ENCODE measurements at places on chromosomes 1 and 21. TPM values are rescaled to one million over a fixed set of nuclear protein-coding genes. Genes with fewer than 3 reads are reported as not detected.
A peak's percentile ranks its signal among the peaks of the same experiment; 100 is the strongest.

DNA sequence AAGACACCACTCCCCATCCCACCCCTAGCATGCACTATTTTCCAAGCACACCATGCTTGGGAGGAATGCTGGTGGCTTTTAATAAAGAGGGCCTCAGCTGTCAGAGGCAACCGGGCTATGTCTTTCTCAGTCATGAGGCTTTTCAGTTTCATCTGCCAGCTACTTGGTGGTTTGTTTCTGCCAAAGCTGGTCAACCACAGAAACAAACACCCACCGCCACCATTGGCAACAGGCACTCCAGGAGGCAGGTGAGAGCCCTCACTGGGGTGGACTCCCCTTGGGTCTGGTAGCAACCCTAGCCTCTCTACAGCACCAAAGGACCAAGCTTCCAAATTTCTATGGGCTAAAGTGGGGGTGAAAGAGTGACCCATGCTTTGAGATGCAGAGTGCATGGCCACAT is 54.3 kb upstream of the CD1D start:
- no peaks in the 10 kb centered on the region for H3K4me1 ChIP-seq
- peaks cover 16% of the 10 kb centered on the region for H3K27me3 ChIP-seq
- DNase-seq: no peak
- H3K27ac ChIP-seq: no peak overlapping the region
- no peak overlapping the region for H3K4me3 ChIP-seq

- H3K27ac ChIP-seq: no peak overlapping the region
- H3K4me1 ChIP-seq: peaks cover 5% of the 10 kb centered on the region
- no peaks in the 10 kb centered on the region for H3K27me3 ChIP-seq
- DNase-seq: no peak
Observed at GRCh38 chr1:15837931-15838330, 9.6 kb upstream of the SPEN start.

- no peaks in the 10 kb centered on the region for H3K27me3 ChIP-seq
- H3K27ac ChIP-seq: peak overlapping the region; percentile 89
- H3K4me1 ChIP-seq: peaks cover 41% of the 10 kb centered on the region
- DNase-seq: no peak
Observed at GRCh38 chr1:117146072-117146471, 24.5 kb upstream of the TRIM45 start.

GRCh38 chr1:201448990-201449389 is 20.0 kb downstream of the PHLDA3 start:
- H3K4me1 ChIP-seq: peaks cover 22% of the 10 kb centered on the region
- peak overlapping the region; percentile 38 for H3K27ac ChIP-seq
- no peaks in the 10 kb centered on the region for H3K27me3 ChIP-seq
- H3K36me3 ChIP-seq: no peaks in the 10 kb centered on the region
- no peak overlapping the region for H3K4me3 ChIP-seq
- no peak for DNase-seq

- no peaks in the 10 kb centered on the region for H3K36me3 ChIP-seq
- no peaks in the 10 kb centered on the region for H3K27me3 ChIP-seq
- no peak overlapping the region for H3K27ac ChIP-seq
- no peaks in the 10 kb centered on the region for H3K4me1 ChIP-seq
Observed at GRCh38 chr21:41249476-41249875, 67.1 kb upstream of the FAM3B start.

GRCh38 chr1:16981269-16981849 is 939 bp upstream of the MFAP2 start:
- no peaks in the 10 kb centered on the region for H3K36me3 ChIP-seq
- H3K27ac ChIP-seq: no peak overlapping the region
- no peak overlapping the region for H3K4me3 ChIP-seq
- no peak for DNase-seq
- no peaks in the 10 kb centered on the region for H3K27me3 ChIP-seq

DNA sequence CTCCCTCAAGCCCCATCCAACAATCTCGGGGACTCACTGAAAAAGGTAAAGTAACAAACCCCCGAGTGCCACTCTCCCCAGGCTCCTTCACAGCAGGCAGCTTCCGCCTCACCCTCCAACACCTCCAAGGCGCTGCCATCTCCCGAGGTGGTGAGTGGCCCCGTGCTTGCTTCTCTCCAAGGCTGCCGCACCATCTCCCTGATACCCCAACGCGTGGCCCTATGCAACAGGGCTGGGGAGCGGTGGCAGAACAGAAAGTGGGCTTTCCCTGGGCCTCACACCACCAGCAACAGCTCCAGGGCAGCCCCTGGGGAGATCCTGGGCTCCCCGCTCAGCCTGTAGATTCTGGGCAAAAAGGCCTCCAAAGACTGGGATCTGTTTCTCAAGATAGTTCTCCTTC is 105.1 kb downstream of the RAVER2 start:
- H3K27ac ChIP-seq: no peak overlapping the region
- H3K27me3 ChIP-seq: no peaks in the 10 kb centered on the region
- H3K36me3 ChIP-seq: no peaks in the 10 kb centered on the region
- no peak overlapping the region for H3K4me3 ChIP-seq
- no peak for DNase-seq

DNA sequence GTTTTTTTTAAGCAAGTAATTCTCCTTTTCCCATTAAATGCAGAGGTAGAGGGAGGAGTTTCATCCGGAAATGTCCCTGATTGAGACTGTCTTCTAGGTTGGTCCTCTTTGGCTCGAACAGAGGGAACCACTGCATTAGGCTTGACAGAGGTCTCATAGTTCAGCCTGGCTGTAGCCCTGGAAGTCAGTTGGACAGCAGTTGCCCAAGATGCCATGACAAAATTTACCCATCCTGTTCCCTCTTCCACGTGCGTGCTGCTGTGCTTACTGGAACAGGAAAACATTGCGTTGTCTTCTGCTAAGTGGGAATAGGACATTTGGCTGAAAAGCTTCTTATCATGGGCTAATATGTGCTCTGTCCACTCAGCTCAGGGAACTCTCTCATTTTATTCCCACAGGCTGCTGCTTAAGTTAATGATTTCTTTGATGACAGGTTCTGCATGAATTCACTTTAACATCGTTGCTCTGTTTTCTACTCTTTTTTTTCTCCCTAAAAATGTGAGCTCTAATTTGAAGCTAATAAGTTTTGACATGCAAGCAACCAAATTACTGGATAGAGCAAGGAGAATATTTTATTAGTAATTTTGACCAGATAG is 18.0 kb downstream of the KCNK1 start:
- peak; percentile 22 for DNase-seq
- no peak overlapping the region for H3K4me3 ChIP-seq
- H3K27me3 ChIP-seq: no peaks in the 10 kb centered on the region
- H3K4me1 ChIP-seq: peaks cover 34% of the 10 kb centered on the region

DNA sequence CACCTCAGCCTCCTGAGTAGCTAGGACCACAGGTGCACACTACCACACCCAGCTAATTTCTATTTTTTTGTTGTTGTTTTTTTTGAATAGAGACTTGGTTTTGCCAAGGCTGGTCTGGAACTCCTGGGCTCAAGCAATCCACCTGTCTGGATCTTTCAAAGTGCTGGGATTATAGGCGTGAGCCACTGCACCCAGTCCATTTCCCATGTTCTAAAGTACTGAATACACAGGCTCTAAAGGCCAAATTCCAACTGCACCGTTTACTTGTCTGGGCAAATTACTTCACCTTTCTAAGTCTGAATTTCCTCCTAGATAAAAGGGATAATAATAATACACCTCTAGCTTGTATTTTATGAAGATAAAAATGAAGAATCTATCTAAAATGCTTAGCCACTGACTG is 39.6 kb downstream of the FRRS1 start:
- H3K4me3 ChIP-seq: no peak overlapping the region
- no peaks in the 10 kb centered on the region for H3K27me3 ChIP-seq
- DNase-seq: no peak
- H3K27ac ChIP-seq: no peak overlapping the region
- H3K4me1 ChIP-seq: no peaks in the 10 kb centered on the region
- H3K36me3 ChIP-seq: no peaks in the 10 kb centered on the region

DNA sequence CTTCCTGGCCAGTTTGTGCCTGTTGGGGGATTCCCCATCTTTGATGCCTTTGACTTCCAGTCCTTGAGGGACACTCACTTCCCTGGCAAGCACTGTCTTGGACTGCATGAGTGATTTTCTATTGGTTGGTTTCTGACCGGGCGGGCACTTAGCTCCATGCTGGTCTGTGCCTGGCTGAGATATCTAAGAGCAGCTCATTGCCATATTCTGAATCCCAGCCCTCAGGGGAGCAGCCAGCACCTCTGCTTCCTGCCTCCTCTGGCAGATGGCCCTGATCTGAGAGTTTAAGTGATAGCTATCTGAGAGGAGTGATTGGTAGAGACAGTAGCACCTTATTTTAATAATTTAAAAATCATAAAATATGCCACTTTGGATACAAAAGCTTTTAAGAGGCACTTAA is 52.5 kb downstream of the DISC1 start:
- no peak overlapping the region for H3K4me3 ChIP-seq
- H3K27ac ChIP-seq: no peak overlapping the region

DNA sequence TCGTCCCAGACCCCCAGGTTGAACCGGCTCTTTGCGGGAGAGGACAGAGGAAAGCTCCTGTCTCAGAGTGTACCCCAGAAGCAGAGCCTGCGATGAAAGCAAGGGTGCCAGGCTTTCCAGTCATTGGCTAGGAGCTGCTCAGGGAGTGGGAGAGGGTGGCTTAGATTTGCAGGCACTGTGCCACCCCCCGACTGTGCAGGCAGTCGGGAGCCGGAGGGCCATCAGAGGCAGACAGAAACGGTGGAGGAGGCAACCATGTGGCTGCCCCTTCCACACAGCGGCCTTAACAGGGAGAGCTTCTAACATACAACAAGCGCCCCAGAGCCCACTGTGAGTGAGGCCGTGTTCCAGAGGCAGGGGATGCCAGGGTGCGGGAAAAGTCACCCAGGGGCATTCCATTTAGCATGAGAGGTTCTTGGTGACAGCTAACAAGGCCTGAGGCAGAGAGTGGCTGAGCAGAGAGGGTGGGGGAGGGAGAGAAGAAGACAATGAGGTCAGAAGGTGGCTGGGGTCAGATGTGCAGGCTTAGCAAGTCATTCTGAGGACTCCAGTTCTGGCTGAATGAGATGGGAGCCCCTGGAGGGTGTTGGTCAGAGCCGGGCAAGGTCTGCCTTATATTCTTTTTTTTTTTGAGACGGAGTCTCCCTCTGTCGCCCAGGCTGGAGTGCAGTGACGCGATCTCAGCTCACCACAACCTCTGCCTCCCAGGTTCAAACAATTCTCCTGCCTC is 9.5 kb upstream of the C1orf167 start:
- DNase-seq: no peak
- no peak overlapping the region for H3K4me3 ChIP-seq
- no peaks in the 10 kb centered on the region for H3K4me1 ChIP-seq
- H3K27me3 ChIP-seq: no peaks in the 10 kb centered on the region
- H3K36me3 ChIP-seq: no peaks in the 10 kb centered on the region
- H3K27ac ChIP-seq: no peak overlapping the region

DNA sequence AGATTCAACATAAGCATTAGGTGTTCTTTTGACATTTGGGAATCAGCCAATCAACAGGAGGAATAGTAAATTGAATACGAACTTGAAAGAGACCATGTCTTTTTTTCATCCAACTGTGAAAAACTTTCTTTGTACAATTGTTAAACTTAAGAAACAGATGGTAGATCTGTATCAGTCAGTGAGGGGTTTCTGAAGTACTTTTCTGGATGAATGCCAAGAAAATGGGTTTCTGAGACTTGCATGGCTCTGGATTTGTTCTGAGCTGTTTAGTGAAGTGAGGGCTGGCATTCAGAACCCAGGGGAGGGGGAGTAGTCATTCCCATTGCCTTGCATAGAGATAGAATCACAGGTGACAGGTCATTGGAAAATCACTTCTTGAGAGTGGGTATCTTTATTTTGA is 37.4 kb downstream of the PTPRC start:
- no peaks in the 10 kb centered on the region for H3K27me3 ChIP-seq
- H3K36me3 ChIP-seq: no peaks in the 10 kb centered on the region
- peaks cover 13% of the 10 kb centered on the region for H3K4me1 ChIP-seq
- H3K4me3 ChIP-seq: no peak overlapping the region
- no peak overlapping the region for H3K27ac ChIP-seq

- H3K36me3 ChIP-seq: no peaks in the 10 kb centered on the region
- no peak for DNase-seq
- no peak overlapping the region for H3K4me3 ChIP-seq
- no peaks in the 10 kb centered on the region for H3K27me3 ChIP-seq
- H3K27ac ChIP-seq: no peak overlapping the region
- no peaks in the 10 kb centered on the region for H3K4me1 ChIP-seq
Observed at GRCh38 chr1:220717800-220718640, 27.9 kb downstream of the C1orf115 start.

GRCh38 chr1:159737238-159737916 is 23.0 kb upstream of the CRP start:
- no peak overlapping the region for H3K4me3 ChIP-seq
- no peak overlapping the region for H3K27ac ChIP-seq
- no peaks in the 10 kb centered on the region for H3K4me1 ChIP-seq
- H3K27me3 ChIP-seq: 0 out of 2 replicates have a peak, but pooled peaks cover 4% of the 10 kb centered on the region
- no peak for DNase-seq

GRCh38 chr1:116737855-116738321 is 16.3 kb upstream of the CD2 start:
- no peaks in the 10 kb centered on the region for H3K4me1 ChIP-seq
- no peak overlapping the region for H3K4me3 ChIP-seq
- no peaks in the 10 kb centered on the region for H3K36me3 ChIP-seq
- no peak overlapping the region for H3K27ac ChIP-seq
- no peaks in the 10 kb centered on the region for H3K27me3 ChIP-seq
- no peak for DNase-seq

DNA sequence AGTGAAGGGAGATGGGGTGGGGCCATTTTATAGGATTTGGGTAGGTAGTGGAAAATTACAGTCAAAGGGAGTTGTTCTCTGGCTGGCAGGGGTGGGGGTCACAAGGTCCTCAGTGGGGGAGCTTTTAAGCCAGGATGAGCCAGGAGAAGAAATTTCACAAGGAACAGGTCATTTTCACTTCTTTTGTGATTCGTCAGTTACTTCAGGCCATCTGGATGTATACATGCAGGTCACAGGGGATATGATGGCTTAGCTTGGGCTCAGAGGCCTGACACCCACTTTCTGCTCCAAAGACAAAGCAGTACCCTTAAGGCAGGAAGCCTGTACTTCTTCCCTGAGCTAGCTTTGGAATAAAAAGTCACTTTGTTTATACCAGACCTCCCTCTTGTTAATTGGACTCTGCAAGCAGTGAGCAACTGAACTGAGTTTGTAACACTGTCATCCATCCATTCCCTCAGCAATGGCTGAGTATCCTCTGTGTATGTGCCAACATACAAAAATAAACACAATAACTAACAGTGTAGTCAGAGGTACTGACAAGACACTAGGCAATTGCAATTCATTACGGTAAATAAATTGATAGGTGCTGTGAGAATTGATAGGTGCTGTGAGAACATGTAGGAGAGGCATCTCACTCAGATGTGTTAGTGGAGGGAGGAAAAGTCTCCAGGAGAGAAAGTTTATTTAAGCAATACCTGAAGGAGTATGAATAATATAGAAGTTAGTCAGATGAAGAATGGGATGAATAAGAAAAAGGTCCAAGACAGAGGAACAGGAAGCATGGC is 14.7 kb upstream of the RGS2 start:
- H3K27ac ChIP-seq: no peak overlapping the region
- no peak overlapping the region for H3K4me3 ChIP-seq
- H3K4me1 ChIP-seq: no peaks in the 10 kb centered on the region
- DNase-seq: no peak

The CD1C gene
- total RNA-seq: not detected

The SLAMF9 gene
- total RNA-seq: 0.94 TPM

The BMP8B gene
- total RNA-seq: 2.4 TPM

The LYPLA2 gene
- total RNA-seq: 90.1 TPM

The LCE1A gene
- not detected for total RNA-seq
